T-helper 17 cell (primary cell): ENCODE measurements at places on chromosomes 3 and 15.

DNA sequence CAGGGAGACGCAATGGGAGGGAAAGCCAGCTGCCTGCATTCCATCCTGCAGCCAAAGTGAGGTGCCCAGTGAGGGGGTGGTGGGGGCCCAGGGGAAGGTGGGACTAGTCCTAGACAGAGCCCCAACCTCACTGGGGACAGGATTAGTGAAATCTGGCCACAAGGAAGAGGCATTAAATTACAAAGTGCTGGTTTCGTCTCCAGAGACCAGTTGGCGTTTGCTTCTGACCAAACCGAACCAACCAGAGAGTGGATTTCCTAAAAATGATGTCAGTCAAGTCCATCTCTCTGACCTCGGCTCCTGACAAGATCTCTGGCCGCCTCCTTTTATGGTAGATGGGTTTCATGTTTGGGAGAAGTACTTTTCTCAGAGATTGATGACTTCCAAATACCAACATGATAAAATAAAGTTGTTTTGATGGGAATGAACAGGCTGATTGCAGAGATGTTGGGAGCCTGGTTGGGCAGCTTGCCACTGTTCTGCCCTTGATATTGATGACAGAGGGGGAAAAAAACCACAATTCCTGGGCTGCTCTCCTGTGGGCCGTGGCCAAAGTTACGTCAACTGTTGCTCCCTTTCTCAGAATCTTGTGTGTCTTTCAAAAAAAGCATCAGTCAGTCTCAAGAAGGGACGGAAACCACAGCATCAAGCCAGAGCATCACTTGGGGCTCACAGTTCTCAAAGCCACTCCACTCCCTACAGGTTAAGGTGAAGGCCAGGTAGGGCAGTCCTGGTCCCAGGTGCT lies 24.6 kb downstream of the ITGA11 start:
- no peak for DNase-seq

- peak; percentile 30 for DNase-seq
Observed at GRCh38 chr15:69976366-69976994, 121.2 kb downstream of the TLE3 start.

DNA sequence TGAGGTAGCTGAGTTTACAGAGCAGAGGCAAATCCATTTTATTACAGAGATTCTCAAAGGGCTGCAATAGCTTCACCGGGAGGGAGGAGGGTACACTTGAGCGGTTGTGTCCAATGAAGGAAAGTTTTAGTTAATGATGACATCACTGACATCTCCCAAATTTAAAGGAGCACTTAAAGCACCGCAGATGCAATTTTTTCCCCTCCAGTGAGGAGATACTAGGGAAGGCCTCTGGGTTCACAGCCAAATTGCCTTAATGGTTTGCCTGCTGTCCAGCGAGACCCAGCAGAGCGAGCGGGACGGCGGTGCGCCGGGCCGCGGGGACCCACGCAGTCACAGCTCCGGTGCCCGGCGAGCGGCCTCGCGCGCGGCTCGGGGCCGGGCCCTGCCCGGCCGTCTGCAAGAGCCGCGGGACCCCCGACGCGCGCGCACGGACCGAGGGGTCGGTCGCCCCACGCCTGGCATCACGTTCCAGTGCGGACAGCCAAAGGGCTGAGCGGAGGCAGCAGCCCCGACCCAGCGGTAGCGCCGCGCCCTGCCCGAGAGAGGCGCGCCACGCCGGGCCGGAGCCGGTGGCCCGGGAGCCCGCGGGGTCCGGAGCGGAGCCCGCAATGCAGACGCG lies 160.5 kb upstream of the CHRNA7 start:
- no peak for DNase-seq

GRCh38 chr3:87198774-87199173 lies 28.3 kb upstream of the CHMP2B start:
- DNase-seq, result no peak

- no peak for DNase-seq
Observed at GRCh38 chr3:9137676-9138075, 111.8 kb downstream of the SRGAP3 start.

DNA sequence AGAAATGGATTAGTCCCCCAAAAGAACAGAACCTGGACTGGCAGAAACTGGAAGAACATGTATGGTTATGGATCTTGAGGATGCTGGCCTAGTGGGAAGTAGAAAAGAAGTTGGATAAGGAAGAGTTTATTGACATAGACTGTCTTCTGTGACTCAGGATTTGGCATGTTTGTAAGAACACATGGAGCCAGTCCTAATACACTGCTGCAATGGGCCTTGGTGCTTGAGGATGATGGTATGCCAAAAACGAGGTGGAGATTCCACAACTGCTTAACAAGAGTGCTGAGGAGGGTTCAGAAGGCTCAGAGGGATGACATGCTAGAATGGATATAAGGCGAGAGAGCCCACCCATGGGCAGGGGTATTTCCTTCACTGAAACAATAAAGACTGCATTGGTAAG lies 22.4 kb downstream of the LZTFL1 start:
- no peak for DNase-seq

DNA sequence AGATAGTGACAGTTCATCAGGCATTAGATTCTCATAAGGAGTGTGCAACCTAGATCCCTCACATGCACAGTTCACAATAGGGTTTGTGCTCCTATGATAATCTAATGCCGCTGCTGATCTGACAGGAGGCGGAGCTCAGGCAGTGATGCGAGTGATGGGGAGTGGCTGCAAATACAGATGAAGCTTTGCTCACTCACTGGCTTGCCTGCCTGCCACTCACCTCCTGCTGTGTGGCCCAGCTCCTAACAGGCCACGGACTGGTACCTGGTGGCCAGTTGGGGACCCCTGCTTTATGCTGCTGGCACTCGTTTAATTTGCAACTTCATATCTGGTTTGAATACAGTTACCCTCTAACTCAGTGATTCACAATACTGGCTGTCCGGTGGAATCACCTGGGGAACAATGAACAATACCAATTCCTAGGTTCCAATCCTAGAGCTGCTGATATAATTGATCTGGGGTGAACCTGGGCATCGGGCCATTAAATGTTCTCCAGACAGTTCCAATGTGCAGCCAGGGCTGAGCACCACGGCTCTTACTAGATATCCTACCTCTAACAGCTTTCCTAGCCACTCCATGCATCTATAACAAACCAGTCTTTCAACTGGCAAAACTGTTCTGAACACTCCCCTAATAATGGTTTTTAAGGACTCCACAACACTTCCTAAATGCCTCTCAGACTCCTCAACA lies 131.4 kb downstream of the ATP1B3 start:
- no peak for DNase-seq

DNA sequence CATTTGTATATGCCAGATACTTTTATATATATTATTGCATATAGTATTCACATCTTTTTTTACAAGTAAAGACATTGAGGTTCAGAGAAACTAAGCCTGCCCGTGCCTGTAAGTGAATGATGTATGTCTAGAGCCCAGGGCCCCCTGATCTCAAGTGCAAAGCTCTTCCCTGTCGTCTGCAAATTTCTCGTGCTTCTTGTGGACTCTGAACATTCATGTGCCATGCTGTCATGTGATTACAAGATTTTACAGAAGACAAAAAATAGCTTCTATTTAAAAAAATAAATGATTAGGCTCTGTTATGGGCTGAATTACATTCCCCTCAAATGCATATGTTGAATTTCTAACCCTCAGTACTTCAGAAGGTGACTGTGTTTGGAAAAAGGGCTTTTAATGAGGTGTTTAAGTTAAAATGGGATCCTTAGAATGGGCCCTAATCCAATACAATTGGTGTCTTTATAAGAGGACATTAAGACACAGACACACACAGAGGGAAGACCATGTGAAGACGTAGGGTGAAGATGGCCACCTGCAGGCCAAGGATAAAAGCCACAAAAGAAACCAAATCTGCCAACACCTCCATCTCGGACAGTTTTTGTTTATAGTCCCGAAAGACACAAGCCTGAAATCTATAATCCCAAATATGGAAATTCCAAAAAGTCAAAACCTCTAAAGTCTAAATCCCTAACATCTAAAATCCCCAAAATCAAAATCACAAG lies 3.9 kb upstream of the MASP1 start:
- no peak for DNase-seq

GRCh38 chr3:37856381-37856780 lies 5.3 kb upstream of the CTDSPL start:
- DNase-seq, result no peak

GRCh38 chr15:60572541-60573421 lies 93.8 kb upstream of the ICE2 start:
- no peak for DNase-seq

DNA sequence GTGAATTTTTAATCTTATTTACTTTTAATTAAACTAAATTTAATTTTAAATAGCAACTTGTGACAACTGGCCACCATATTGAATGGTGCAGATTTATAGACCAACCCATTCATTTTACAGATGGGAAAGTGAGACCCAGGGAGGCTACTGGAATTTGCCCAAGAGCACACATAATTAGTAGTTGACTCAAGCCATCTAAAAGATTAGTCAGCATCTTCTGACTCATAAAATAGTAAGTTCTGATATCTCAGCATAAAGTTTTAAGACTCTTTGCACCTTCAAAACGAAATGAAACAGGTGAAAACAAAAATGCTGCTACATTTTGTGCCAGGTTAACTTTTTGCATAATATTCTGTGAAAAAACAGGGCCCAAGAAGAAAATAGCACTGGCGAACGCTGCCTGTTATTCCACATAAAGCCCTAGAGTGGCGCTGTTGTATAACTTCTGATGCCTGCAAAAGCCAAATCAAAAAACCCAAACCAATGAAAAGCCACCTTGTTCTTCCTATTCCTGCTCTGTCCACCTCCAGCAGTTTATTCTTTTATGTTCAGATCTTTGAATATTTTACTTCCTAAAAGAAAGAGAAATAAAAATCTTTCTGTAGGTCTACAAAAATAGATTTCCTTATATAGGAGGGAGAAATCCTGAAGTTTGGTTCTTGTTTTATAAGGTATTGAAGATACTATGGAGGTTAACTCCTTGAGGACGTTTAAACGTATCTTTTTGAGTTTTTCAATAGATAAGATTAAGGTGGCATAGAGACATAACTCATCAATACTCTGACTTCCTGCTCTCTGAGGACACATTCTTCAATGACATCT lies 62.8 kb downstream of the OTOL1 start:
- DNase-seq, result no peak

GRCh38 chr3:51998774-51999173 lies 3.1 kb upstream of the RPL29 start:
- no peak for DNase-seq

DNA sequence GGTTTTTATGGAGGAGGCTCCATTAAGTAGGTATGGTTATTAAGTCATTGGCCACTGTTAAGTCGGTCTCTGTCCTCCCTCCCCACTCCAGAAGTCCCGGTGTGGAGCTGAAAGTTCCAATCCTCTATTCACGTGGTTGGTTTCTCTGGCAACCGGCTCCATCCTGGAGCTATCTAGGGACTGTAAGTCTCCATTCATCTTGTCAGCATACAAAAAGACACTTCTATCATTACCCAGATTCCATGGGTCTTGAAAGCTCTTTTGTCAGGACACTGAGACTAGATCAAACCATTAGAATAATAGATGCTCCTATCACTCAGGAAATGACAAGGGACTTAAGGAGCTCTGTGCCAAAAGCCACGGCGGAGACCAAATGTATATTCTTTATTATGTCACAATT lies 110.3 kb downstream of the PIK3CB start:
- DNase-seq, result no peak

GRCh38 chr3:129560269-129560787 lies 17.4 kb downstream of the H1-8 start:
- no peak for DNase-seq

DNA sequence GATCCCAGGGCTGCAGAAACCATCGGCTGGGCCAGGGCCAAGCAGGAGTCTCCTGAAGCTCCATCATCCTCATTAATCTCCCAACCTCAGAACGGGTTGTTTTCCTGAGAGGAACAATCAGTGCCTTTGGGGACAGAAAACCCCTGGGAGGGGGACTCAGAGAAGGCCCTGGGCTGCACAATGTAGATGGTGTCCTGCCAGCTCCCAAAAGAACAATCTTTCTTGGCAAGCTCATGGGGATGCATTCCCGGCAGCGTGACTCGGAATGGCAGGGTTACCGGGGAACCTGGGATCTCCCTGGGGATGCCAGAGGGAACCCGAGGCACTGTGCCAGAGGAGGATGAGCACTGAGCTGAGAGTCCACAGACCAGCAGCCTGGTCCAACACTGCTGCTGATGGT lies 72.1 kb upstream of the ATP2B2 start:
- no peak for DNase-seq

GRCh38 chr3:146277953-146278631 lies 27.2 kb upstream of the PLSCR4 start:
- no peak for DNase-seq

GRCh38 chr15:79372428-79372827 lies 59.7 kb upstream of the MINAR1 start:
- no peak for DNase-seq

- no peak for DNase-seq
Observed at GRCh38 chr3:69781593-69781992, 42.3 kb downstream of the MITF start.
